HT1080 (cell line): ENCODE measurements at places on chromosomes 5 and 9.

DNA sequence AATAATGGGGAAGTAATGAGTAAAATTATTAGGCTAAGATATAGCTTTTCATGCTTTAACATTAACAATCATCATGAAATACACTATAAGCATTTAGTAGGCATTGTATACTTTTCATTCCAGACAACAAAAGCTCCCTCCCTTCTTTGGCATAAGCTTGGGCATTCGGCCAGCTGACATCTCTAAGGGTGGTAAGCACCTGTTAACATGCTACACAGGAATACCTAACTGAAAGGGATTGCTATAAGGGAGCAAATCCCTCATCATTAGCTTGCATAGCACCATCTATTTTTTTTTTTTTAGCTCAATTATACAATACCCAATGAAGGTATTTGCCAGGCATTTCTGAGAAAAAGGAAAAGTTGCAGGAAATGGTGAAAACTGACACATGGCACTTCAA, 16.6 kb downstream of the STRBP start:
- DNase-seq: no peak

- DNase-seq: no peak
These were observed 524 bp downstream of the CCNB1 start for GRCh38 chr5:69167493-69167855.

DNA sequence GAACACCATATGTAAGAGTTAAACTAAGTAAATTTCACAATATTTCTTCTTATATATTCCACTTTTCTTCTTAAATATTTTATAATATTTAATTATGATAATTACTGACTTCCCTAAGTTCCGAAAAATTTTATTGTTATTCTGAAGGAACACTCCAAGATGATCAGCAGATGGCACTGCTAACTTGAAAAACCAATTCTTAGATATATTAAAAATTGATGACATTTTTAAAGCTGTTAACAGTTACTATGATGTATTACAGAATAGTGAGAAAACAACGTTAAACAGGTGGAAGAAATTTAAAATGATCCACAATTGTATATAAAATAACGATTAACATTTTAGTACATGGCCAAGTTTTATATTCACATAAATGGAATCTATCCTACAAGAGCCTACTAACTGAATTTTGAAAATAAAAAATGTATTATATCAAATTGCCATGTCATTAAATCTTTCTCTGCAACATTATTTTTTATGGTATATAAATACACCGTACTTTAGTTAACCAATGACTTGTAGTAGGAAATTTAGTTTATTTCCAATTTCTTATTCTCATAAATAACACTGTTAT, 30.1 kb upstream of the MUSK start:
- no peak for DNase-seq

GRCh38 chr9:4620881-4621555, 41.1 kb upstream of the PLPP6 start:
- no peak for DNase-seq

DNA sequence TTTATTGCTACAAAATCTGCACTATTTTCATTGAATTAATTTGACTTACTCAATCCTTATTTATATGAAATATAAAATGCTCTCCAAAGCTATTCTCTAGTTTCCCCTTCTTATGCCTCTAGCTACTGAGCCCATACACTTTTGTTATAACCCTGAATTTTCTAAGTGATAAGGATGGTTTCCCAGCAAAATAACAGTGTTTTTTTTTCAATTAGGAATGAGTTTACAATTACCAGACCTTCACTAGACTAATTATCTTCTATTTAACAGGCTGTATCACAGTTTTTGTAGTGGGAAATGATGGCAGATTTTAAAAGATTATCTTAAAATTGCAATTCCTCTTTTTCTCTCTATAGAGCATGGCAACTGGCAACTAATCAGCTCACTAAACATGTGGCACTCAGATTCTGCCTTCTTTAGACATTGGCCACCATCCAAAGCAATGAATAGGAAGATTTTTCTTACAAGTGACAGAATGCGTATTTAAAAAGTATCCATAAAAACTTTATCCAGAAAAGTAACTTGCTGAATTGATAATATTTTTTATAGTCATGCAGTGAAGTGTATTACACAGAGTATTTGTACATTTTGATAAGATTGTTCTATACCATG, 585.7 kb upstream of the ZNF608 start:
- no peak for DNase-seq

GRCh38 chr5:136063778-136064465, 35.1 kb downstream of the TGFBI start:
- no peak for DNase-seq

GRCh38 chr5:7015586-7016256, 302.5 kb downstream of the TENT4A start:
- DNase-seq: peak; percentile 37

DNA sequence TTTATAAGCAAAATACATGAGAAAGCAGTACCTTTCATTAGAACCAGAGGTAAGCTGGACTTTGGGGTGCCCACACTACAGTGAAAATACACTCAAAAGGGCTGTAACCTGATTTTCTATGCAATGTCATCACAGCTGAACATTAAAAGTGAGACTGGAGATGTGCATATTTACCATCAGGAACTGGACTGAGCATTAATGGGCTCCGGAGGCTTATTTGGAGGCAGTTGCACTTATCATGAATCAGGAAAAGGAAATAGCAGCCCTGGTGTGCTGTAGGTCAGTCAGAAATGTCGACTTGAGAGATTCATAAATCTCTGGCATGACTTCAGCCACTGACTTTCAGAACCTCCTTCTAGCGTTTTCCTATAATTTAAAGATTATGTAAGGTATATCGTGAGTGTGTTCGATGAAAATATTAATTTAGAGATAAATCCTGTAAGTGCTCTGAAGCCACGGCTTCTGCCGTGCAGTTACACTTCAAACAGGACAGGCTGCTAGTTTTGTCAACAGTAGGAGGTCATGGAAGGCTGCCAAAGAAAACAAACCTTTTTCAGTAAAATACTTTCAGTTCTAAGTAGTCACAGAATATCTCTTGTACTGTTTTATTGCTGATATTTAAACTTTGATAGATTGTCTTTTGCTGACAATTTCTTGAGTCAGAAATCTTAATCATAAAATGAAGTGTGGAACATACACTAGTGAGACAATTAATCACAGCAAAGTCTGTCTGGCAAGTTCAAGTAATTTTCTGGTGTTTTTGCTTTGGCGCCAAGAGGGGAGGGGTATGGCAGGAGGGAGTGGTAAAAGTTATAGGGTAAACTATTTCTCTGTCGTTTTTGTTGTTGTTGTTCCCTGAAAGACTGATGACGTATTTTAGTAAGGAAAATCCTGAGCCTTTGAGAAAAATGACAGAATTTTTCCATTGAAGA, 939.7 kb downstream of the NR2F1-AS1 start:
- DNase-seq: peak; percentile 56

- no peak for DNase-seq
These were observed 628.8 kb upstream of the RGMB start for GRCh38 chr5:98144710-98145109.

- peak; percentile 84 for DNase-seq
These were observed 60.3 kb upstream of the EPB41L4B start for GRCh38 chr9:109381011-109381729.

GRCh38 chr5:180873615-180874520, 12.8 kb upstream of the ZFP62 start:
- DNase-seq: peak; percentile 70

DNA sequence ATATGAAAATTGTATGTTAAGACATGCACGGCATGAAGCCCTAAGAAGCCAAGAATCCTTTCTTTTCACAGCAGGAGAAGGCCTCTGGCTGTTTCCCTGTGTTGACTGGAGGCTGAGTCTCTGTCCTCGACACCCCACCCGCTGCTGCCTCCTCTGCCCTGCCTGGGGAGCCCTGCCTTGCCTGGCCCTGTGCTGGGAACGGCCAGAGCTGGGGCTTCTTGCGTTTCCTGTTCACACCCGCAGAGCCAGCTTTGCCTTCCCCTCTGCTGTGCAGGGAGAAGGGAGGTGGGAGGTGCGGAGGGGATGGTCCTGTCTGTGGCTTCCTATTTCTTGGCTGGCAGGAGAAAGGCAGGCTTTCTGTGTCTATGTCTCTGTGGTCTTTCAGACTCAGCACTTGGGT, 6.9 kb upstream of the GMCL2 start:
- DNase-seq: no peak

- DNase-seq: no peak
These were observed 18.7 kb downstream of the HK3 start for GRCh38 chr5:176880366-176881020.

- DNase-seq: no peak
These were observed 421.5 kb upstream of the PTGER4 start for GRCh38 chr5:40258222-40258621.

DNA sequence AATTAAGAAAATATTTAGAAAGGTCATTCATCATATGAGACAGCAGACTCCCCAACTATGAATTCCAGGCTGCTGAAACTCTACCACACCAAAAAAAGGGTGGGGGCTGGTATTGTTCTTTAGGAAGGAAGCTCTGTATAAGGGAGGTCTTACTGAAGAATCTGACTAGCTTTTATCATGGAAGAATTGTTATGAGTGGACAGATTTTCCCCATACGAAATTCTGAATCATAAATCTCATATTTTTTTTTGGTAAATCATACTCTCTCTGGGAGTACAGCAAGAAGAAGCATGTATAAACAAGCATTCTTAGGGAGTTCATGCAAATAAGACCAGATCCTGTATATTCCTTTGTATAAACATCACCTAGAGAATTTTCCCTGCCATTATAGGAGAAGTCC, 220.0 kb downstream of the SLC12A2 start:
- no peak for DNase-seq

- peak; percentile 21 for DNase-seq
These were observed 83.2 kb upstream of the FST start for GRCh38 chr5:53397141-53397757.

- no peak for DNase-seq
These were observed 3.5 kb upstream of the SPTAN1 start for GRCh38 chr9:128548876-128549275.

DNA sequence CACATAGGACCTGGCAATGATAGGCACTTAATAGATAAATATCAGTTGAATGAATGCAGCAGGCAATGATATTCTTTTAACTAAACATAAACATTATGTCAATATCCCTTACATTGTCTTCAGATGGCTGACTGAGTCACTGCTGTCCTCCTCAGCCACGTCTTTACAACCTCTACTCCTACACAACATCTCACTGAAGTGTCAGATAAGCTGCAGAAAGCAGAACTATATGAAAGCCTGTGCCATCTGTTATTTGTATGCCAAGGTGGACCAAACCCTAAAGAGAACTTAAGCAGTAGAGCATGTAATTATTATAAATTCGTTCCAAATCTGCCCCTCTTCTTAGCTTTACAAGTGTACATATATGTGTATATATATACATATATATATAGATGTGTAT, 271.2 kb downstream of the RASEF start:
- DNase-seq: no peak

DNA sequence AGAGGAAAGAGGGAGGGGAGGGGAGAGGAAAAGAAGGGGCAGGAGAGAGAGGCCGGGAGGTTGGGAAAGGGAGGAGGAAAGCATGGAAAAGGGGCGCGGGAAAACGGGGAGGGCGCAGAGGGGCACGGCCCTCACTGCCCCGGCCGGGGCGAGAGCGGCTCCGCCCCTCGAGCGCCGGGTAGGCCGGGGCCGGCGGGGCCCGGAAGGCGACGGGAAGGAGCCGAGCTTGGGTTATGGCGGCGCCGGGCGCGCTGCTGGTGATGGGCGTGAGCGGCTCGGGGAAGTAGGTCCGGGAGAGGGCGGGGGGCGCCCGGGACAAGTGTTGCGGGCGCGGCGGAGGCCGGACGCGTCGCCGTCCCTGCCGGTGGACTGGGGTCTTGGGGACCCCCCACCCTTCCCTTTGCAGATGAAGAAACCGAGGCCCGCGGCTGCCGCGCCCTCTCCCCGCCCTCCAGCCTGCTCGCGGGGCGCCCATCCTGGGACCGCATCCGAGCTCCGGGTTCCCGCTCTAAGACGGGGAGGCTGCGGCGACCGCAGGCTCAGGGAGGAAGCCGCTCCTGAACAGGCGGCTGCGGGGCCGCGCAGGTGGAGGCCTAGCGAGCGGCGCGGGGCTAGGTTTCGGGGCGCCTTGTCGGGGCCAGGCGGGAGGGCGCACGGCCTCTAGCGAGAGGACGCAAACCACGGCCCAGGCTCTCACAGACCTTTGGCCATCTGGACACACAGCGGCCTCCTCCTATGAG, at the start of gene IDNK:
Gene IDNK (plus strand): TSS at position 205 of the 740 bp plus-strand sequence. CDS start 29 bp downstream, at position 234.
- DNase-seq: peak; percentile 68

- peak; percentile 94 for DNase-seq
These were observed 2.9 kb upstream of the PTGER4 start for GRCh38 chr5:40676613-40677343.

GRCh38 chr5:88509403-88509802, 240.8 kb upstream of the TMEM161B start:
- DNase-seq: no peak

- no peak for DNase-seq
These were observed 11.9 kb downstream of the RAPGEF1 start for GRCh38 chr9:131727795-131728545.

DNA sequence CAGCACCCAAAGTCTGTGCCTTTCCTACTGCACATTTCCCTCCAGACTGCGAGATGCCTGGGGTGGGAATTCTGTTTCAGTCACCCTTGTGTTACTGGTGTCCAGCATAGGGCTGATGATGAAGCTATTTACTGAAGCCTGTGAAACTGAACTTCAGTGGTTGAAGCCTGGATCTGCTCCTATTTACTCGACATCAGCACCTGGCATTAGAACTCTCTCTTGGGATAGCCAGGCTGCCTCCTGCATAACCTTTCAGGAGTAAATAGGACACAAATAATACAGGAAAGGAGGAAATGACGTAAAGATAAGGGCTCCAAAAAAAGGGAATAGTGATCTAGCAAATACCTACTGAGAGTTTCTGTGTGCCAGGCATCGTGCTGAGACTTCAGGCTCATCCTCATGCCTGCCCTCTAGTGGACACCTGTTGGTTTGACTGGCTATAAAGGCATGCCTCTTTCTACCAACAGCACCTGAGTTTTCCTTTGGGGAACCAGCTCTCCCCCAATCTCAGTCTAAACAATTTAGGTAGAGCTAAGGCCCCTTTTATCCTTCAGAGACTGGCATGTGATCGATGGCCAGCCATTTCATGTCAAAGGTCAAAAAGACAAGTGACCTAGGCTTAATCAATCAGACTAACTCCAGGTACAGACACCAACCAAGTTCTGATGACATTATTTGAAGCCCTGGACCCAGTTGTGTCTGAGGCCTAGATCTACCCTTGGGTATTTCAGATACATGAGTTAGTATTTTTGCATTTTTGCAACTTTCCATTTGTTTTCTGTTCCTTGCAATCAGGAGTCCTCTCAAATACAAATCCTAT, 192.1 kb upstream of the TRIM32 start:
- no peak for DNase-seq

DNA sequence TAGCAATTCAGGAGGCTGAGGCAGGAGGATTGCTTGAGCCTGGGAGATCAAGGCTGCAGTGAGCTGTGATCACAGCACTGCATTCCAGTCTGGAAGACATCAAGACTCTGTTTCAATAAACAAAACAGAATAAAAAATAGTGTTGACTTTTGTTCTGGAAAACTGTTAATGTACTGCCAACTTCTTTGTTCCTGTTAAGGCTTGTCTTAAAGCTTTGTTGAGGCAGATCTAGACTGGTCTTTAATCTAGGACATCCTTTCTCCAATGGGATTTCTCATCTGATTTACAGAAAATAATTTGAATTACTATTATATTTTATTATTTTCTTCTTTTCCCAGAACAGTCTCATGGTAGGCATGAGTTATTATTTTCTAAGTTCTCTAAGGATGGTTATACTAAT, 26.0 kb downstream of the BDP1 start:
- no peak for DNase-seq
